ENCODE measurements at places on chromosomes 16 and 17.

GRCh38 chr17:71084219-71084618, 914.9 kb downstream of the KCNJ2 start:
- peak; percentile 35 for DNase-seq

- no peak for DNase-seq
These were observed 32.3 kb downstream of the NOL11 start for GRCh38 chr17:67750067-67750466.

DNA sequence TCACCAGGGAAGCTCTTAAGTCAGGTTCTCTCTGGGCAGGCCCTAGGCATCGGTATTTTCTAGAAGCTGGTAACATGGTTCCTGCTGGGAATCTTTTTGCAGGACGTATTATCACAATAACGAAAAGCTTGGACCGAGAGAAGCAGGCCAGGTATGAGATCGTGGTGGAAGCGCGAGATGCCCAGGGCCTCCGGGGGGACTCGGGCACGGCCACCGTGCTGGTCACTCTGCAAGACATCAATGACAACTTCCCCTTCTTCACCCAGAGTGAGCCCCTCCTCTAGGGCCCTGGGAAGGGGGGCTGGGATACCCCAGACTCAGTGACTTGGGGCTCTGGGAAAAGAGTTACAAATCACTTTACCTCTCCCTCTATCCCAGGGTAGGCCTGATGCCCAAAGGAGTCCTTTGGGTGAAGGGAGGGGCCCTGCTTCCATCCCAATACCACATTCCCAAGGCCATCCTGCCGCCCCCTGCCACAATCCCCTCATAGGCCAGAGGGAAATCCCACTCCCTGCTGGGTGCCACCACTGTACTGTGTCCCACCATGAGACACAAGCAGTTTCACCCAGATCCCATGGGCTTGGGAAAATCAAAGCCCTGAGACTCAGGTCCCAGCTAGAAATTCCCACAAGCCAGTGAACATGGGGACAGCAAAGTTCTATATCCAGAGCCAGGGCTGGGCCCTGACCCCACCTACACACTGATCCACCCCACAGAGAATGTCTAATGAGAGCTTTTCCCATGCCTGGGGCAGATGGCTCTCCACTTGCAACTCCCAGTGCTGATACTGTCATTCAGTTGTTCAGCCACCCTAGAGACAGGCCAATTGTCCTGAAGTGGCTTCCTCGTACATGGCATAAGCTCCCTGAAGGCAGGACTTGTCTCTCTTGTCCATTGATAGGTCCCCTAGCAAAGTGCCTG, 23.0 kb downstream of the CDH5 start:
- no peak for DNase-seq

GRCh38 chr17:77373299-77374169, 232.8 kb downstream of the SEC14L1 start:
- peak; percentile 73 for DNase-seq

- peak; percentile 94 for DNase-seq
These were observed 2.6 kb downstream of the ARHGAP17 start for GRCh38 chr16:25012525-25012991.

DNA sequence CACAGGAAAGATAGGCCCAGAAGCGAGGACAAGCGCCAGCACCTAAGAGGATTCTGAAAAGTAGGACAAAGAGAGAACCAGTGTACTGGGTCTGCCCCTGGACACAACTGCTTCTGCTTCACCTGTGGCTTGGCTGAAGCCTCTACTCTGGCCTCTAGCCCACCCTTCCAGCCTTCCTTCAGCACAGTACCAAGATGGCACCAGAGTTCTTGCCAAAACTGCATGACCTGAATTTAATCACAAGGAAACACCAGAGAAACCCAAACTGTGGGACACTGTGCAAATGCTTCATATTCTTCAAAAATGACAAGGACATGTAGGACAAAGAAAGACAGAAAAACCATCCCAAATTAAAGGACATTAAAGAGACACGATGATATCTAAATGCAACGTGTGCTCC, 116.6 kb downstream of the SMG6 start:
- no peak for DNase-seq

GRCh38 chr16:13414154-13414553, 505.8 kb upstream of the ERCC4 start:
- DNase-seq: no peak

DNA sequence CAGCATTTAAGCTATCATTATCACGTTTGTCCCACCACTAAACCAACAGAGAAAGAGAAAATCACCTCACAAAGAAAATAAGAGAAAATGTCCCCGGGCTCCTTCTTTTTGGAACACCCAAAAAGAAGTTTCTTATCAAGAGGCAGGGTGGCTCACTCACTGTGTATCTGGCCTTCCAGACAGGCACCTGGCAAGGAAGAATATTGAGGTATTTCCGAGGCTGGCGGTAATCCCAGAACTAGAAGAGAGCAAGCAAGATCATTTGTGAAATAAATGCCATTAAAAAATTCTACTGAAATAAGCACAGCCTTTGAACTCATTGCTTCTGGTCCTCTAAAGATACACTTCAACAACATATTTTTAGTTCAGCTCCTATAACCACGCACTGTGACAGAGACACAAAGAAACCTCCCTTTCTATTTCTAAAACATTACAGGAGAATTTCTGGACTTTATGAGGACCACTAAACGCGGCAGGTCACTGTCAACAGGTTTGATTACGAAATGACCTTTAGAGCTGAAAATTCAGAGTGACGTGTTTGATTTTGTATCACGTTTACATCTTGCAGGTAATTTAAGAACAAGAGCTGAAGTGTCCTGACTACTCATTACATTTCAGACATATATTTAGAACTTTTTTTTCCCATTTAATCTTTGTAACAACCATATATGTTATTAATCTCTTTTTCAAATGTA, 61.0 kb downstream of the WDR59 start:
- no peak for DNase-seq

- DNase-seq: no peak
These were observed 3.4 kb downstream of the HAS3 start for GRCh38 chr16:69108905-69109252.

DNA sequence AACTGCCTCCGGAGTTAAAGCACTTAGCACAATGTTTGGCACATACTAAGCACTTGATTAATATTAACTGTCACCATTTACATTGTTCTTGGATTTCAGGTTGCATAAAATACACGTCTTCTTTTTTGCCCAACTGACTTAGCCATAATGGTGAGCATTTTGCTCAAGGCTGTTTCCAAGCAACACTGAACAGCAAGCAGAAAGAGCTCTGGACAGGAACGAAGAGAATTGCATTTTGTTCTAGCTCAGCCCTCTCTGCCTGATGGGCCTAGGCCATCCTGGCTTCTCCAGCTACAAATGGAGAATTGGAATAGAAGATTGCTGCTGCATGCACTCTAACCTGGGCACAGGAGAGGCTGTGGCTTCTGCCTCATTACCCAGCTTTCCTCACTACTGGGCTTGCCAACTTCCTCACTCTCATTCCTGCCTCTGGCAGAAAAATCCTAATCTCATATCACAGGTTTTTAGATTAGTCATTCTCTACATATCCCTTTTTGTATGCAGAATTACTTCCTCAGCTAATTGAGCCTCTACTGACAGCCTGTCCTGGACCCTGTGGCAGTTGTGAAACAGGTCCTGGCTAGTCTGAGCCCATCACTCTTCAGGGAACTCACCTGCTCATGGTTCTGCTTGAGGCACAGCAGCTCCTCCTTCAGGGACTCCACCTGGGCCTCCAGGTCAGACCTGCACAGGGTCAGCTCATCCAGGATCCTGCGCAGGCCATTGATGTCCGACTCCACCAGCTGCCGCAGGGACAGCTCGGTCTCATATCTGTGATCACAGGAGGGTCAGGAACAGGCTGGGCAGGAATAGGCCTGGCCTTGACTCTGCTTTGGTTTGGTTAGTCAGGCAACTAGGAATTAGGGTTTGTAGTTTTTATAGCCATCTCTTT, 2.5 kb downstream of the KRT33A start:
- DNase-seq: no peak

DNA sequence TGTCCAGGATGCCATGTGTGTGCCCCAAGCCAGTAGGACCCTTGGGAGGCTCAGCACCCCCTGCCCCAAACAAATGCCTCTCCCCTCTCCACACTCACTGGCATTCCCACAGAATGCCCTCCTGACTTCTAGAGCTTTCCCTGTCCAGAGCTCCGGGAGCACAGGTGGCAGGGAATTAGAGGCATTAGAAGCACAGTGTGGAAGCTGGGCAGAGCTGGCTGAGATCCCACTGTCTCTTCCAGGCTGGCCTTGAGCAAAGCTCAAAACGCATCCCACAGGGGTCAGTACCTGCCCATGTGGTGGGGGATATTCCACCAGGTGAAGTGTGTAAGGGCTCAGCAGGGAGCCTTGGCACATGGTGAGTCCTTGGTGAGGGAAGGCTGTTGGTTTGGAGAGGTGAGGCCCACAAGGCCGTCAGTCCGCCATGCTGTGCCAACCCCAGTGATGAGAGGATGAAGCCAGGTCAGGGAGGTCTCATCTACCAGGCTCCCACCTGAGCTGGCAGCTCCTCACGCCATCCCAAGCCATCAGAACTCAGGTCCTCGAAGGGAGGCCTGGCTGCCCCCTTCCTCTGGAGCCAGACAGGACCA, 18.1 kb downstream of the ENDOV start:
- DNase-seq: no peak

DNA sequence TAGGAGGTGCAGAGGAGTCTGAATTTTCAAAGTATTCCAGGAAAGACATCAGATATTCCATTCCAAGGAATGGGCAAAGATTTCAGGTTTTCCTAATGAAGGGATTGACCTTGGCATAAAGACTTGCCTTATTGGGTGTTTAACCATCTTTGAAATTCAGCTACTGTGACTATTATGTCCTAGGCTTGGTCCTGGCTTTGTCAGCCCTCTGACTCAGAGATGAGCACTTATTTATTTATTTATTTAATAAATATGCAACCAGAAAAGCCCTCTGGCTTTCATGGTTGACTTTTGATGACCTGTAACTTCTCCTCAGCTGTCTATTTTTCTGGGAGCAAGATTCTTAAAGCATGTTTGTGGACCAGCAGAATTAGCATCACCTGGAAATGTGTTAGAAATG, 455.1 kb downstream of the KIF2B start:
- no peak for DNase-seq

- DNase-seq: no peak
These were observed 27.2 kb downstream of the SLC38A8 start for GRCh38 chr16:84015399-84015798.

GRCh38 chr17:19409509-19409908, 1.5 kb upstream of the RNF112 start:
- peak; percentile 97 for DNase-seq
